ENCODE measurements at places on chromosomes 3 and 15. TPM values are rescaled to one million over a fixed set of nuclear protein-coding genes. Genes with fewer than 3 reads are reported as not detected.

DNA sequence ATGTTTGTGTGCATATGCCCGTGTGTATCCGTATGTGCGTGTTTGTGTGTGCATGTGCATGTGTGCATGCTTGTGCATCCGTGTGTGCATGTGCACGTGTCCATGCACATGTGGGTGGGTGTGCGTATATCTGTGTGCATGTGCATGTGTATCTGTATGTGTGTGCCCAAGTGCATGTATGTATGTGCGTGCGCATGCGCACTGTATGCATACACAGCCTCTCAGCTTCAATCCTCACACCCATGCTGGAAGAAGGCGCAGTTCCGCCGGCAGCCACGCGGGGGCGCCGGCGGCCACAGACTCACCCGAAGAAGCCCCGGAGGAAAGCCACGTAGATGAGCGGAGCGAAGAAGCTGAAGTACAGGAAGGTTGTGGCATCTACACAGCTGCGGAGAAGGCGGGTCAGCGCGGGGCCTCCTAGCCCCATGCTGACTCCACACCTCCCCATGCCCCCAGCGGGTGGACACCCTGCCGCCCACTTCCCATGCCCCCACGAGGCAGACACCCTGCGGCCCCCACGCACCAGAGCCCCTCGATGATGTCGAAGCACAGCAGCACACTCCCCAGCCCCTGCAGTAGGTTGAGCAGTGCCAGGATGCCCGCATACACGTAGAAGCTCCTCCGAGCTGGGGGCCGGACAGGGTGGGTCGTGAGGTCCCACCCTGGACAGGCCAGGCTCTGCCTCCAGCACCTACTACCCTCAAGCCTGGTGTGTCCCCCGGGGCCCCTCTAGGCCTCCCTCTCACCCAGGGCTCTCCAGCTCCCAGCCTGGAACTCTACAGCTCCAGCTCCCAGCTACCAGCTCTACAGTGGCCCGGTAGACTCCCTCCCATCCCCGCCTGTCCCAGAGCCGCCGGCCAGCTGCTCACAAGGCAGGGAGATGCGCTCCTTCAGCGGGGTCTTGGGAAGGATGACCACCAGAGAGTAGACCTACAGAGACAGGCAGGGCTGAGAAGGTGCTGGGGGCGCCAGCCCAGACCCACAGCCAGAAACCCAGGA, 15.4 kb downstream of the TPRA1 start:
- ATAC-seq, result peak; percentile 91

DNA sequence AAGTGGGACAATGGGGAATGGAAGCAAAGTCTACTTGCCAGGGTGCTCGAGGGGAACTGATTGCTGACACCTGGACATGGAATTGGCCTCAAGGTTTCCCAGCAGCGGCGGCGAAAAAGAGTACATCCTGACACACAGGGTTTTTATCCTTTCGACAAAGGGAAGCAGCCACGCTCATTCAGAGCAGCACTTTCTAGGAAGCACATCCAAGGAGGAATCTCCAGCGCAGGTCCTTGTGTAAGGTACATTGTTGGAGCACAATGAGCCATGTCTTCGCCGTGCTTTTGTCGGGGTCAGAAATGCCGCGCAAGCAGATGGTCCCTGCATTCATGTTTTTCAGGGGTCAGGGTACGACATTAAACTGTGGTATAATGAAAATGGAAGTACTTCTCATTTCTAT, 16.8 kb downstream of the CACNA1D start:
- ATAC-seq, result no peak

DNA sequence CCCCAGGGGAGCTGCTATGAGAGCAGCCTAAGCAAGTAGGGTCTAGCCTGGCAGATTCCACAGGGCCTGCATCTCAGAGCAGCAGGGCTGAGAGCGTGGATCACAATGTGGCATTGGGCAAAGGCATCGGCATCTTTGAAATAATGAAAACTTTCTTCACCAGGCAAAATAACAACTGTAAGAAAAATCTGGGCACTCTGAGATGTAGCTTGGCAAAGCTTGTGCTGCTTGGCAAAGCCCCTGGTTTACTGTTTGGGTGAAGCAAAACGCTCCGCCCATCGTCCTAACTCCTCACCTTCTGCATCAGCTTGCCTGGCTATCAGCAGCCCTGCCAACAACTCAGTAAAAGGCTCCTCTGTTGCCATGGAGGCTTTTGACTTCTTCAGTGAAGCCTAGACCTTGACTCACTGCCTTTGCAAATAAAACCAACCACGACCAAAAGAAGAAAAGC, 212.8 kb upstream of the EIF1B start:
- peak; percentile 63 for ATAC-seq

DNA sequence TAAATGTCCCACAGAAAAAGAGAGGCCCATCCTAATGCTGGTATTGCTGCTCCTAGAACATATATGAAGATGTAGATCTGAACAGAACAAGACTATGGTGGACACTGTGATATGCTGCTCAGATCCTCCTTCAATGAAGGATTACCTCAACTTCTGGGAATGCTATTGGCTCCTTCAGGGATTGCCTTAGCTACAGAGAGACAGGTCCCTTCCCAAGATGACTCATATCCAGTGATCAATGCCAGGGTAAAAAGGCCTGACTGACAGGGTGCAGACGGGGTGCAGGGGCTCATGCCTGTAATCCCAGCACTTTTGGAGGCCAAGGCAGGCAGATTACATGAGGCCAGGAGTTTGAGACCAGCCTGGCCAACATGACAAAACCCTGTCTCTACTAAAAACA, 20.5 kb upstream of the STAG1 start:
- no peak for ATAC-seq

- no peak for ATAC-seq
Observed at GRCh38 chr3:177250151-177250550, 52.9 kb upstream of the TBL1XR1 start.

DNA sequence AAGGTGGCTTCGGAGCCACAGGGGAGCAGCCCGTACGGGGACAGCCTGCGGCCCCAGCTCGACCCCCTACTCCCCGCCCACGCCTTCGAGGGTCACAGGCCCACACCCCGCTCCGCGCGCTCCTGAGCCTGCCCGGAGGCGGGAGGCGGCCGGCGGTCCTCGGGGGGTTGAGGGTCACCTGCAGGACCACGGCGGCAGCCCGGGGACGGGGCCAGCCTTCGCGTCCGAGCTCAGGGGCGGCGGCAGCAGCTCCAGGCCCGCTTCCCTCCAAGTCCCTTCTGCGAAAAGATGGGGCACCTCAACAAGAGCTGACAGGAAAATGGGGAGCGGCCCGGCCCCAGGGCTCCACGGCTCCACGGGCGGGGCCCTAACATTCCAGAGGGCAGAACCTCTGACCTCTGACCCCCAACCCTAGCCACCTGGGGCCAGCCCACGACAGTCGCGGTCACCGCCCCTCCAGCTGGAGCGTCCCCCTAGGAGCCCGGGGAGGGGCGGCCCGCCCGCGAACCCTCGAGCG, 428 bp downstream of the LYSMD4 start:
- peak; percentile 80 for ATAC-seq

DNA sequence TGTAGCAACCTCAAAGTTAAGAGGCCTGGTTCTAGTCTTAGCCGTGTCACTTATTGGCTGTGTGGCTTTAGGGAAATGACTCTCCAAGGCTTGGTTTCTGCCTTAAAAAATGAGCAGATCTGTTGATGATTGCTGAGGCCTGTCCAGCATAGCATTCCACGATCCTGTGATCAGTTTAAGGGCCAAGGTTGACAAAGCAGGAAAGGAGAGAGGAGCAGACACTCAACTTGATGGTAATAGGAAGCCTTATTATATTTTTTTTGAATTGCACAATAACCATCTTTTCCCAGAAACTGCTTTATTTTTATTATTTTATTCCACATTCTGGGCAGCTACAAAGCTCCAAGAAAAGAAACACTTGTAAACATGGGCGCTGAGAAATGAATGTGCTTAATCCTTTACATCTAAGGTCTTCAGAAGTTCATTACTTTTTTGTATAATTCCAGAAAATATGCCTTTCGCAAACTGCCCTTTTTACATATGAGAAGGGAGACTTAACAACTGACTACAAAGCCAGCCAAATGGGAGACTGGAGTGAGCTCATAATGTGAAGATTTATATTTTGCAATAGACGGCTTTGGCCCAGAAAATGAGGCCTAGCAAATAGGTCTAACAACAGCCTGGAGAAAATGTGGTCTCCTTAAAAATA, 241.0 kb downstream of the ATP8B4 start:
- ATAC-seq, result no peak

GRCh38 chr3:194256040-194256945, 94.8 kb downstream of the CPN2 start:
- ATAC-seq, result no peak

DNA sequence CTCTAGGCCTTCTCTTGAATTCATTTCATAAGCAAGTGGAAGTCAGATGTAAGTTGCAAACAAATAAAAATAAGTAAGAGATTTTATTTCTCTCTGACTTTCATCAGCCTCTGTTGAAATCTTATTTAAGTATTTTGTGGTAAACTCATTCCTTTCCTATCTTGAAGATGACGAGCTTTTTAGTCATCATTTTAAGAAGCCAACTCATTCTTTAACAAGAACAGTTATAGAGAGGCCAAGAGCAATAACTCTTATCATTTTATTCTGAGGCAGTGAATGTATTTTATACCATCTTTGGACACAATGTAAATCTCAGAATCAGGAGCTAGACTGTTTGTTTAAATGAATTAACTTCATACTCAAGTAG, 147.5 kb upstream of the MBNL1 start:
- ATAC-seq, result no peak

DNA sequence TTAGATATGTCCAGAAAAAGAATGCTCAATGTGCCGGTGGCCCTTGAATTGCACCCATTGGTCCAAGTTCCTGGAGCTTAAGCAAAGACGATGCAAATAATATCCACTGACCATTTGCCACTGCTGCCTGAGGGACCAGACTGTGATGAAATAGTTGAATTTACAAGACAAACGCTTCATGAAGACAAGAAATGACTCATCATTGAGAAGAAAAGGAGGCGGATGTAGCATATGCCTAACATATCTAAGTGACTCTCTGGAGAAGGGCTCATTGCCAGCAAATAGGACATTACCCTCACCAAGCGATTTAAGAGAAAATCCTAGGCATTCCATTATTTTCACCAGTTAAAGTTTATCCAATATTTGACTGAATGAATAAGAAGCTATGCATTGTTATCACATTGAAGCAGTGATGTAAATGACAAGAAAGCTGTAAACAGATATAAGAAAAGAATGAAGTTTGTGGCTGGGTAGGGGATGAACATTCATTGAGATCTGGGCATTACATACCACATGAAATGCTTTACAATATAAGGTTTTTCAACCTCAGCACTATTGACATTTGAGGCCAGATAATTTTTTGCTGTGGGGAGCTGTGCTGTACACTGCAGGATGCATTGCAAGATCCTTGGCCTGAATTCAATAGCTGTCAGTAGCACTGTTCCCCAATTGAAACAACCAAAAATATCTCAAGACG, 48.9 kb upstream of the CPNE4 start:
- ATAC-seq, result peak; percentile 41

DNA sequence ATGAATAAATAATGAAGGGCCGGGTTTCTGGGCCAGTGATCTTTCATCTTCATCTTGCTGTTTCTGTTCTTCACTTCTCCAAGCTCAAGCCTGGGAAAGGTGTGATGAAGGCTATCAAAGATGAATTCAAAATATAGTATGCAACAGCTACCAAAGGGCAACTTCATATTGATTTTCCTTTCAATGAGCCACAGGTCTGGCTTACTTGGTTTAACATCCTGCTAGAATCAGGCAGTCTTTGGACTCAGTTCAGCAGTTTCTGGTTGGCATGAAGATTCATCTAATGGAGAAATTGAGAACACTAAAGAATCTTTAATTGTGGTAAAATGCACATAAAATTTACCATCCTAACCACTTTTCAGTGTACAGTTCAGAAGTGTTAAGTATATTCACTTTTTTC, 43.3 kb downstream of the NFKBIZ start:
- no peak for ATAC-seq

- no peak for ATAC-seq
Observed at GRCh38 chr3:181464033-181464694, 247.6 kb upstream of the SOX2 start.

DNA sequence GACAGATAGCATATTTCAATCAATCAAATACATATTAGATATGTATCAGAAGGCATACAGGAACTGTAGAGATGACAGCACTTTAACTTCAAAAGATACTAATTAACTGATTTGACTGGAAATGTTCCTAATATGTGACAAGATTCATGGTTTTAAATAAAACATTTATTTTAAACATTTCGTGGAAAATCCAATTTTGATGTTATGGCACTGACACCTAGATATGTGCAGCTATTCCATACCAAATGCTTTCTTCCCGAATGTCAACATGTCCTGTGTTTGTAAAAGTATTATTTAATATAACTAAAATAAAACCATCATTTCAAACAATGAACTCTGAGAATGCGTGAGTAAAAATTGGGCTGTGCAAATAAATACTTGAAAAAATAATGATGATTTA, 1209.3 kb downstream of the NSUN3 start:
- no peak for ATAC-seq

DNA sequence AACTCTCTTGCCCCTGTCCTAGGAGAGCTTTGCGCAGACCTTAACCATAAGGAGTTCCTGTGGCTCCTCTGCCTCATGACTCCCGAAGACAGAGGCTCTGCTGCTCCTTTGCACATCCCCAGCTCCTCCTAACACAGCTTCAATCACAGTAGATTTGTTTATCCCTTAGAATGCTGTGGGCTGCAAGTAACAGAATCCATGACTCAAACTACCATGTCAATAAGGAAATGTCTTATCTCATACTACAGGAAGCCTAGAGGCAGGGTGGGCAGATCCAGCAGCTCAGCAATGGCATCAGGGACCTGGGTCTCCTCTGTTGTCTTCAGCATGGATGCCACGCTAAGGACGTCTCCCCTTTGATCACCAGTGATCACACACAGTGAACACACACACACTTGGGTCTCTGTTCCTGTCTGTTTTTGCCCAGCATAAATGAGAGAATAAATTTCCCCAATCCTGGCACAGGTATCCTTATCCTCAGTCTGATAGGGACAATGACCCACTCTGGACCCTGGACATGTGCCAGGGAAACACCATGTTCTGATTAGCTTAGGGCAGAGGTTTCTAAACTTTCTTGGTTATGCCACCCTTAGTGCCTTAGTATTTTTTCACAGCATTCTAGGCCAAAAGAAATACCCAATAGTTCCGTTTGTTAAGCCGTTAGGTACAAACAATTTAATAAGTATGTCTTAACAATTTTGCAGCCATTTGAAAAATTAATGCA, 46.1 kb upstream of the MRPS22 start:
- ATAC-seq, result no peak

GRCh38 chr15:57133127-57133968, 214.9 kb downstream of the TCF12 start:
- ATAC-seq, result no peak

DNA sequence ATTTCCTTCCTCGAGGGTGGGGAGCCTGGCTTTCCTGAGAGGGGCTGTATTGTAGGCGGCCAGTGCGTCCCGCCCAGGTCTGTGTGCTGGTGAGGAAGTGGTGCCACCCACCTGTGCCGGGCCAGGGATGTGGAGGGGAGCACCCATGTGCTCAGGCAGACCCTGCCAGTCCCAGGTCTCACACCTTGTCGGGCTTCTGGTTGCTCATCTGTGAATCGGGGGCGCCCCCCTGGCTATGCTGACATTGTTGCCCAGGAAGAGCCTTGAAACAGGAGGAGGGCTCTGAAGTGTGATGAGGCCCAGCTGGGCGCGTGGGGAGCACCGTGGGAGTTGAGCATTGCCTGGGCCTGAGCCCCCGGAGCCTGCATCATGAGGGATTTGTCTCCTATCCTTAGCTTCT, 4.8 kb downstream of the FBLN2 start:
- ATAC-seq, result no peak

- ATAC-seq, result peak; percentile 79
Observed at GRCh38 chr3:58161435-58162398, 49.1 kb downstream of the DNASE1L3 start.

Gene PLSCR5
- total RNA-seq, result not detected

Gene SCAANT1
- total RNA-seq, result not detected

Gene FETUB
- total RNA-seq, result not detected

Gene SPSB4
- not detected for total RNA-seq

Gene REC114
- total RNA-seq, result not detected

Gene POLR2H
- 46.0 TPM for total RNA-seq

Gene LMAN1L
- not detected for total RNA-seq

Gene SERPINI2
- total RNA-seq, result not detected
